Left renal cortex interstitium (tissue), 4 donors: ENCODE measurements at places on chromosomes 1 and 21. TPM values are rescaled to one million over a fixed set of nuclear protein-coding genes. Genes with fewer than 3 reads are reported as not detected.

Gene PPIAL4G
- 0.21 TPM for polyA plus RNA-seq

DNA sequence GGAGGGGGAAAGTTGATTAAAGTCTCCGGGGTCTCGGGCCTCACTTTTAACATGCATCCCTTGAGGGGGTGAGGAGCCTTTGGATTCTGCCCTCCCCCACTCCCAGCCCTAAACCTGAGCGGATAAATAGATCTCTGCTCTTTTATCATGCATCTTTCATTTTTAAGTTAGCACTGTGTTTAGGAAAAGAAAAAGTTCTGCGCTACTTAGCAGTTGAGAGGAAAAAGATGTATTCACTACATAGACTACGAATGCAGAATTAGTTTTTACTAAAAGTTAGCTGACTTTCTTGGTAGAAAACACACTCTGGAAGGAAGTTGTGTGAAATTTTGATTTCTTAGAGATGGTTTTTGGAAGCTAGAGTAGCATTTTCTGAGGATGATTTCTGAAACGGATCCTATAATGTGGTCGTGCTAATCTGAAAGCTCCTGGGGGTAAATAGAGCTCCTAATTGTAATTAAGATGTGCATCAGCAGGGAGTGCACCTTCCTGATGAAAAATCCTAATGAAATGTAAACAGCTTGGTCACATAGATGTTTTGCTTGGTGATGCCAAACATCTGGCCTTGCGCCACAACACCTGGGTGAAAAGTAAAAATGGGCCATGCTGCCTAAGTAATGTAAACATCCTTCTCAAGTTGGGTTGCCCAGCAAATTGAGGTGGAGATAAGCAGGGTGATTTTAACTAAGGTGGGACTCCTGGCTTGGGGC lies 1.8 kb downstream of the ROR1 start:
- DNase-seq = no peak

DNA sequence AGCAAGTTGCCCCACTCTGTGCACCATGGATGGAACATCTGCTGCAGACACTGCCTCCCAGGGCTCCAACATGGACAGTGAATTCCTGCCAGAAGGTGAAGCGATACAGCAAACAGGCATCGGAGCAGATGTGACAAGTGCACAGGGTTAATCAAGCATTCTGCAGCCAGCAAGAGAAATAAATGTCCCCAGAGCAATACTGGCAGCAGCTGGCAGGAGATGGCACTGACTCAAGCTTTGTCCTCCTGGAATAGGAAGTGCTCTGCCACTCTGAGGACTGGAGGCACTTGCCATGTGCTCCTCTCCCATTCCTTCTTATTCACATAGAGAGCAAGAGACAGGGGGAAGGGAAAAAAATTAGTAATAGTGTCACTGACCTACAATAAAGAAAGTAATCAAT lies 402.7 kb upstream of the DAB1 start:
- DNase-seq = no peak

- DNase-seq = no peak
These were observed 21.4 kb downstream of the HYI start for GRCh38 chr1:43432171-43432860.

Gene TFAP2E
- polyA plus RNA-seq = 0.84 TPM

Gene ABL2
- 12.9 TPM for polyA plus RNA-seq

Gene PLA2G5
- not detected for polyA plus RNA-seq

Gene CBR3
- 2.2 TPM for polyA plus RNA-seq

DNA sequence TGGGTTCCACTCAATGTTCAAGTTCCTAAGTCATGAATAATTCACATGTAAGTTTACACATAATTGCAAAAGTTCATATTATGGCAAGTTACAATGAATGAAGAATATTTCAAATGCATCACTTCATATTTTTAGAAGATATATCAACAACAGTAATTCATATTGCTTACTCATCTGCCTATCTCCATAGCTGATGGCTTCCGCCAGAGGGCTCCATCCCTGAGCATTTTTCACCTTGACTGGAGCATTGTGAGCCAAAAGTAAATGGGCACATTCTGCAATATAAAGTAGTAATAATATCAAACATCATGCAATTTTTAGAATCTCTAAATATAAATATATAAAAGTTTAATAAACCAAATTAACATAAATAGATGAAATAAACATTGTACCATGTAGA lies 29.8 kb downstream of the ANKRD13C start:
- no peak for DNase-seq

DNA sequence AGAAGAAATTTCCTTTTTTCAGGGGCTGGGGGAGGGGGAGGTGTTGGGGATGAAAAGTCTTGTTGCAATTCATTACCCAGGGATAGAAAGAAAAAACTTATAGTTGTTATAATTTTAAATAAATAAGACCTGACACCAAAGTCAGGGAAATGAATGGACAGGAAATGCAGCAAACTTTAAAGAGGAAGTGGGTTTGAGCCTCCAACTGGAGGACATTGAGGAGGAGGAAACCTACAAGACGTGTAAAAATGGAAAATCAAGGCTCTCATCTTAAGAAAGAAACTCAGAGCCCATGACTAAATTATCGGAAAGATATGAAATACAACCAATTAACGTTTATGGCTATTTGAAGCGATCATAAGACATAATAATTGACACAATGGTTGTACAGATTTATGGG lies 54.4 kb downstream of the NIBAN1 start:
- DNase-seq = no peak

DNA sequence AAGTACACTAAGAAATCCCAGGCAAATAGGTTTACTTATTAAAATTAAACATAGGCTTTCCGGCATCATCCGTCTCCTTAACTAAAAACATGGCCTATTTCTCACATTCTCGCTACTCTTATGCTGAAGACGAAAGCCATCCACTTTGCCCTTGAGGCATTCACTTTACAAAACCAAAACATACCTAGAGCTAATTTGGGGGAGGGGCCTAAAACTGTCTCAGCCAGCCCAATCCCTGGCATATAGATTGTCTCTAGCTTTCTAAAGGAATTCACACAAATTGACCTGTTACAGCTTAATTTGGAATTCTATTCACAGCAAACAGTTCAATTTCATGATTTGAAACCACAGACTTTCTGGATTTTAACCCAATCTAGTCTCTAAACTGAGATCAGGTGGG lies 34.8 kb downstream of the SLC35D1 start:
- no peak for DNase-seq

DNA sequence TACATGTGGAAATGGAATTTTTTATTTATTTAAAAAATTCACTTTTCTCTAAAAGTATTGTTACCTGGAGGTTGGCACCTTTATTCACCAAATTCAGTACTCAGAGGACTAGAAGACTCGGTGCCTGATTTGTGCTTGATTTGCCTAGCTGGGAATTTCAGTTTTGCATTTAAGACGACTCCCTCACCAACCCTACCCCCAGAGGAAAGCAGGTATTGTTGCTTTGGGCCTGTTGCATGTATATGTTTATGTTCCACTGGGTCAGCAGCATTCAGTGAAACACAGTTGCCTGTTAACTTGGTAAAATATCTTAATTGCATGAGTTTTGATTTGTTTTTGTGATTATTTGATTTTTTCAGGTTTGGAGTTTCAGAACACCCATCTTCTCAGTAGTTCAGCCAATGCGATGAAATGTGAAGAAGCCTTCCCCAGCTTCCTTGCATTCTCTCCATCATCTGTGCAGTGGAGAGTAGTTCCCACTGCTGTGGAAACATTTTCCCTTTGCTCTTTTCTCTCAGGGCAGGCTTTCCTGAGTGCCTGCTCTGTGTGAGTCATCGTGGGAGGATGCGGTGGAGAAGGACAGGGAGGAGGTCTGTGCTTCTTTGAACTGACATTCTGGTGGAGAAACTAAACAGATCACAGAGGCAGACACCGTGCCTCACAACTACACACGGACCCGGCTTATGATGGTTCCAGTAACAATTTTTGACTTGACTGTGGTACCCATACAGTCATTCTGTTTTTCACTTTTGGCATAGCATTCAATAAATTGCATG lies 6.4 kb downstream of the ADARB1 start:
- no peak for DNase-seq

DNA sequence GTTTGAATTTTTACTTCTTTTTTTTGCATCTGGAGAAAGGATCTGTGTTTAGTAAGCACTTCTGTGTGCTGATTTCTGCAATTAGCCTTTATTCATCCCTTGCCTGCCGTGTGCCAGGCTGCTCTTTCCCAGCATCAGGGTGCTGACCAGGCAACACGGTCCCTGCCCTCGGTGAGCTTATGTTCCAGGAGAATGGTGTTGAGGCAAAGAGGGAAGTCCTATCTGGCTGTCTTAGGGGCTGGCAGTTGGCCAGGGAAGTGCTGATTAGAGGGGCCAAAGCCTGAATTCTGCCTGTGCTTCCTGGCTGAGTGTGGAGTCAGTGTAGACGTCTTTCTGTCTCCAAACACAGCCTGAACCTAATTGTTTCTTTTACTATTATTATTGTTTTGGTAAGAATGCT lies 187.1 kb downstream of the CAMTA1 start:
- no peak for DNase-seq

- no peak for DNase-seq
These were observed 124.5 kb downstream of the TSEN15 start for GRCh38 chr1:184176058-184176457.

Gene FMO5
- polyA plus RNA-seq = 11.0 TPM

Gene OR6K3
- not detected for polyA plus RNA-seq

Gene RAB42
- polyA plus RNA-seq = 3.7 TPM

DNA sequence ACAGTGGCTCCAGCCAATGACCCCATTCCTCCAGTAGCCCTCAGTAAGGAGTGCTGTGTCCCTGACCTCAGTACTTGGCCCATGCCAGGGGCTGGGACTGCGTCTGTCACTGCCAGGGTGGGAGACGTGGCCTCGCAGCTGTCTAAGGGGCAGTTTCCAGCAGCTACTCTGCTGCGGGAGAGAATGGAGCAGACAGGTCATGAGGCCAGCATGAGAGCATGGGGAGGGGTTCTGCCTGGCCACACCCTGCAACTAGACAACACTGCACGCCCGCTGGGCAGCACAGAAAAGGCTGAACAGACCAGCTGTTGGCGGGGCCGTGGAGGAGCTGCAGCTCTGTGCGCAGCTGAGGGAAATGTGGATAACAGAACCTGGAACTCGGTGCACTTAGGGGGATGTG lies 91.6 kb upstream of the COL6A1 start:
- no peak for DNase-seq

- DNase-seq = no peak
These were observed 307.8 kb downstream of the NFIA start for GRCh38 chr1:61389926-61390845.

- DNase-seq = no peak
These were observed 9.2 kb upstream of the CHIA start for GRCh38 chr1:111281411-111281810.

- no peak for DNase-seq
These were observed 63.4 kb downstream of the KCNAB2 start for GRCh38 chr1:6108937-6109614.

DNA sequence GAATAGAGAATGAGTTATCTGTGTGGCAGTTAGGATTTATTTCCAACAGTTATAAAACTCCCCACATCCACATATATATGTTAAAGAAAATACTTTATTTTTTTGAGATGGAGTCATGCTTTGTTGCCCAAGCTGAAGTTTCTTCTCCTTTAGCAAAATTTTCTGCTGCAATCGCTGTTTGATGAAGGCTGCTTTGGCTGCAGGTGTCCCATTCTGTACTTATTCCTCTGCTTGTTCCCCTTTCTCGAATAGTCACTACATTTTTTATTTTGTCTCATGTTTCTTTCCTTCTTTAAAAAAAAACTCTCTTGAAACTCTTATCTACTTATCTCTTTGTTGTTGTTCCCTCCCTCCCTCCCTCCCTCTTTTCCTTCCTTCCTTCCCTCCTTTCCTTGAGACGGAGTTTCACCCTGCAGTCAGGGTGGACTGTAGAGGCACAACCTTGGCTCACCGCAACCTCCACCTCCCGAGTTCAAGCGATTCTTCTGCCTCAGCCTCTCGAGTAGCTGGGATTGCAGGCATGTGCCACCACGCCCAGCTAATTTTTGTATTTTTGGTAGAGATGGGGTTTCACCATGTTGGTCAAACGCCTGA lies 10.6 kb downstream of the OR2W3 start:
- DNase-seq = no peak

GRCh38 chr1:169528215-169529067 lies 42.7 kb upstream of the SLC19A2 start:
- no peak for DNase-seq

DNA sequence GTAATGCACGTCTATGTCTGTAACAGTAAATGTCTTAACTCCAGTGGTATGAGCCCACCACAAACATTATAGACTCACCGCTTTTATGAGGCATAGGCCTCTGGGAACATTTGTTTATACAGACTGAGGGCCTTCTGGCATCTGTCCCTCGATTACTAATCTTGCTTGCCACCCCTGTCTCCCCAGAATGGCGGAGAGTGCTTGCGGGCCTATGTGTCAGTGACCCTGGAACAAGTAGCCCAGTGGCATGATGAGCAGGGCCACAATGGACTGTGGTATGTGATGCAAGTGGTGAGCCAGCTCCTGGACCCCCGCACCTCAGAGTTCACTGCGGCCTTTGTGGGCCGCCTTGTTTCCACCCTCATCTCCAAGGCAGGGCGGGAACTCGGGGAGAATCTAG lies 18.3 kb upstream of the SHISA4 start:
- DNase-seq = no peak

GRCh38 chr1:23692308-23692871 lies 784 bp downstream of the RPL11 start:
- DNase-seq = no peak

Gene PROK1
- polyA plus RNA-seq = 0.96 TPM

Gene EVA1C
- polyA plus RNA-seq = 2.0 TPM

Gene C1orf141
- not detected for polyA plus RNA-seq

Gene ARL8A
- polyA plus RNA-seq = 43.9 TPM

DNA sequence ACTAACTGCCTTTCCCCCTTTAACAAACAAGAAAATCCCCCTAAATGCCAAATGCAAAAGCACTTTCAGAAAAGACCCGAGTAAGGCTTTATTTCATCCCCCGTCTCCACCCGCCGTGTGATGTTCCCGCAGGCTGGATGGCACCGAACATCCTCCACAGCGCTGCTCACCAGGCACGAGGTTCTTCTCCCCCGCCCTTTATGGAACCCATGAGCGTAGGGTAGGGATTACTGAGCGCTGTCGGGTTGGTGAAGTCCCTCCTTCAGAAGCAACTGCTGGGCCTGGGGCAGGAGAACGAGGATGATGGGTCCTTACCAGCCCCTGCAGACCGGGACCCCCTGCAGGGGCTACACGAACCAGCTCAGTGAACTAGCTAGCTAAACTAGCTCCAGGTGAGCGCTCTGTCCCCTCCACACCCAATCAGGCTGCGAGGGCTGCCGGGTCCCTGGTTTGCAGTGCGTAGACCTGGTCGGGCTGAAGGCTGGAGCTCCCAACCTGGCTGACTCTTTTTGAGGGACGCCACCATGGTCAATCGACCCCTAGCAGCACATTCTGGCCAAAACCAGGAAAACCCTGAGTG lies 80.4 kb downstream of the ITPKB start:
- DNase-seq = no peak

Gene LDLRAD2
- 5.2 TPM for polyA plus RNA-seq

- DNase-seq = no peak
These were observed 18.4 kb downstream of the MTHFR start for GRCh38 chr1:11787251-11787803.

- DNase-seq = no peak
These were observed 20.2 kb downstream of the A3GALT2 start for GRCh38 chr1:33300673-33301072.

Gene UBIAD1
- 17.4 TPM for polyA plus RNA-seq

GRCh38 chr1:85330214-85330631 lies 53.8 kb upstream of the BCL10 start:
- no peak for DNase-seq
